ENCODE measurements at places on chromosomes 3 and 15. TPM values are rescaled to one million over a fixed set of nuclear protein-coding genes. Genes with fewer than 3 reads are reported as not detected.

GRCh38 chr3:186514296-186515002, 29.7 kb downstream of the CRYGS start:
- H3K4me1 ChIP-seq: peaks cover 34% of the 10 kb centered on the region
- H3K27ac ChIP-seq: no peak overlapping the region
- H3K4me3 ChIP-seq: no peak overlapping the region

- no peaks in the 10 kb centered on the region for H3K36me3 ChIP-seq
- H3K27ac ChIP-seq: no peak overlapping the region
- H3K4me1 ChIP-seq: no peaks in the 10 kb centered on the region
- DNase-seq: no peak
- no peak overlapping the region for H3K4me3 ChIP-seq
- H3K27me3 ChIP-seq: no peaks in the 10 kb centered on the region
Observed at GRCh38 chr3:63673111-63673510, 20.6 kb downstream of the SNTN start.

DNA sequence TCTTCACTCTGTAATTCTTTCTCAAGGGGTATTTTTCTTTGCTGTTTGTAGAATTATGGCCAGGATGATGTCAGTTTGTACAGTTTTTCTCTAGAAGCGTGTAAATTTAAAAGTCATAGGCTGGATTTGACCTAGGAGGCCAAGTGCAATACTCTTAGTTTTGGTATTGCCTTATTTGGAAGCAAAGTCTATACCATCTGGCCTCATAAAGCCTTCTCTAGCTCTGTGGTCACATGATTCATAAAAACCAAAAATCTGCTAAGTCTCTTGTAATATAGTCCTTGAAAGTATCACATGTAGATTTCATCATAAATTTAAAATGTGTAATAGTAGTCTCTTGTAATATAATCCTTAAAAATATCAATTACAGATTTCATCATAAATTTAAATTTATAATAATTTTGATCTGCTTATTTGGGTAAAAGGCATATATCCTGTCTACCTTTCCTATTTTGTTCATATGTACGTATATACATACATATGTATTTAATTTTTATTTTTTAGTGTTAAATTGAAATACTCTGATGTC, 25.6 kb downstream of the TEX9 start:
- no peaks in the 10 kb centered on the region for H3K27me3 ChIP-seq
- no peaks in the 10 kb centered on the region for H3K36me3 ChIP-seq
- no peak overlapping the region for H3K27ac ChIP-seq
- H3K4me3 ChIP-seq: no peak overlapping the region
- H3K4me1 ChIP-seq: no peaks in the 10 kb centered on the region

GRCh38 chr15:57290187-57290586, 86.1 kb upstream of the CGNL1 start:
- H3K4me1 ChIP-seq: no peaks in the 10 kb centered on the region
- H3K36me3 ChIP-seq: peaks cover 23% of the 10 kb centered on the region
- DNase-seq: no peak

- no peaks in the 10 kb centered on the region for H3K36me3 ChIP-seq
- no peak overlapping the region for H3K4me3 ChIP-seq
- no peak overlapping the region for H3K27ac ChIP-seq
- no peaks in the 10 kb centered on the region for H3K27me3 ChIP-seq
- H3K4me1 ChIP-seq: peaks cover 7% of the 10 kb centered on the region
- no peak for DNase-seq
Observed at GRCh38 chr3:187107989-187108388, 31.3 kb downstream of the RPL39L start.

DNA sequence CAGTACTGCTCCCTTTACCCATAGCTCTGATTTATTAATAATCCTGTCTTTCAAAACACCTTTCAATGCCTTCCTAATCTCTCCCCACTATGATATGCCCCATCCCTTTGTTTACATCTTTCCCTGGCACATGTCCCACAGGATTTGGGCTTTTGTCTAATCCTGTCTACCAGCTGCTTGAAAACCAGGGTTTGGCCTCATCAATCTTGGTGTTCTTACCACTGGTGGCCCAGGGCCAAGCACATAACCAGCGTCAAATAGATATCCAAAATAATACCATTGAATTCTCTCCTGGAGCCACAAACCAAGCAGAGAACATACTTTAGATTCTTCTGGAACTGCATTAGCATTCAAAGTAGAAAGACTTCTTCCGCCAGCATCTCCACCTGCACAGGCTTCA, 104.8 kb upstream of the PPP2R3A start:
- H3K36me3 ChIP-seq: no peaks in the 10 kb centered on the region
- no peak for DNase-seq
- no peak overlapping the region for H3K27ac ChIP-seq
- H3K4me3 ChIP-seq: no peak overlapping the region
- H3K4me1 ChIP-seq: no peaks in the 10 kb centered on the region
- H3K27me3 ChIP-seq: no peaks in the 10 kb centered on the region

- H3K36me3 ChIP-seq: peaks cover 35% of the 10 kb centered on the region
- peak overlapping the region; percentile 10 for H3K27ac ChIP-seq
- H3K4me3 ChIP-seq: peak overlapping the region; percentile 30
- no peak for DNase-seq
- peaks cover 54% of the 10 kb centered on the region for H3K4me1 ChIP-seq
Observed at GRCh38 chr15:76342058-76342381, 5.4 kb downstream of the ISL2 start.

DNA sequence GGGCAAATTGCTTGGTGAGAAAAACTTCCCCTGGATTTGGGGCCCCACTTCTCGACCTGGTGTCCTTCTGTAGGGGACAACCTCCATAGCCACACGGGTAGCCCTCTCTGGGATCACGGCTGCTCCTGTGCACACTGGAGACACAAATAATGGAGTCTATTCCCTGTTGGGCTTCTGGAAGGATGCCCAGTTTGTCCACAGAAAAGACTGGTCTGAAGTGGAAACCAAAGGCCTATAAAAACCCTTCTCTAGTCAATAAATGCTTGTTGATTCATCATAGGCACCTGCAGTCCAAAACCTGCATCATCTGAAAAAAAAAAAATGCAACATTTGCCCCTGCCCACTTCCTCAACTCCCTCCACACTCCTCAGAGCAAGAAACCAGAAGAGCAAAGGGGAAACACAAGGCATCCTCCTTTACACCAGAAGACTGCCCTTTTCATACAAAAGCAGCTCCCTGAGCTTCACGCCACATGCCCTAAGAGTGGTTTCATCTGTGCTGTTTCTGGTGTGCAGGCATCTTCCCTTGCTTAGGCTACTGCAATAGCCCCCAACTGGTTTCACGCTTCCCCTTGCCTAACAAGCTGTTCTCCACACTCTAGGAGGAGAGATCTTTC, 36.3 kb downstream of the SRGAP3 start:
- H3K27me3 ChIP-seq: peaks cover 4% of the 10 kb centered on the region
- no peaks in the 10 kb centered on the region for H3K36me3 ChIP-seq
- H3K4me1 ChIP-seq: no peaks in the 10 kb centered on the region
- H3K27ac ChIP-seq: no peak overlapping the region
- DNase-seq: no peak
- no peak overlapping the region for H3K4me3 ChIP-seq

- no peak overlapping the region for H3K4me3 ChIP-seq
- no peak for DNase-seq
- H3K4me1 ChIP-seq: peaks cover 35% of the 10 kb centered on the region
- H3K27ac ChIP-seq: no peak overlapping the region
- peaks cover 4% of the 10 kb centered on the region for H3K36me3 ChIP-seq
- H3K27me3 ChIP-seq: peaks cover 7% of the 10 kb centered on the region
Observed at GRCh38 chr15:39778021-39778420, 4.6 kb downstream of the FSIP1 start.

GRCh38 chr3:167187221-167187620, 192.9 kb downstream of the ZBBX start:
- H3K27ac ChIP-seq: no peak overlapping the region
- no peak for DNase-seq
- no peaks in the 10 kb centered on the region for H3K4me1 ChIP-seq
- no peak overlapping the region for H3K4me3 ChIP-seq
- H3K27me3 ChIP-seq: no peaks in the 10 kb centered on the region
- H3K36me3 ChIP-seq: no peaks in the 10 kb centered on the region

DNA sequence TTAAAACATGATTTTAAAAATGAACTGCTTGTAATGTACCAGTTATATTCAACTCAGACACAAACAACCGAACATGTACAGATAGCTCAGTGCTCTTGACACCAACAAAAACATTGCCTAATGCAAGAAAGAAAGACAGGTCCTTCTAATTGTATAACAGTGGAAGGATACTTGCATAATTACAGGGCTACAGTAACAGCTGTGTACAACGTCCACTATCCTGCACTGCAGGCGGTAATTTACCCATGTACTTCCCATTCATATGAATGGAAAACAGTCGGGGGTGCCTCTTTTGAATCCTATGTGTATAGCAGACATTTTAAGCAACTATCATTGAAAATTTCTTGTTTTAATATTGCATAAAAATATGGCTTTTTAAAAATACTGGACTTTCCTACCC, 41.1 kb upstream of the PLSCR5 start:
- no peak overlapping the region for H3K27ac ChIP-seq
- no peak for DNase-seq
- H3K4me1 ChIP-seq: no peaks in the 10 kb centered on the region
- no peaks in the 10 kb centered on the region for H3K36me3 ChIP-seq
- H3K4me3 ChIP-seq: no peak overlapping the region

- H3K36me3 ChIP-seq: peaks cover 57% of the 10 kb centered on the region
- H3K27ac ChIP-seq: no peak overlapping the region
- no peak overlapping the region for H3K4me3 ChIP-seq
- H3K4me1 ChIP-seq: no peaks in the 10 kb centered on the region
- DNase-seq: no peak
Observed at GRCh38 chr15:74027688-74028087, 33.2 kb downstream of the PML start.

- peaks cover 11% of the 10 kb centered on the region for H3K27me3 ChIP-seq
- H3K27ac ChIP-seq: no peak overlapping the region
- H3K4me3 ChIP-seq: no peak overlapping the region
- H3K4me1 ChIP-seq: peaks cover under 1% of the 10 kb centered on the region
- DNase-seq: no peak
Observed at GRCh38 chr15:92608866-92609700, 46.5 kb downstream of the FAM174B start.

- H3K4me3 ChIP-seq: no peak overlapping the region
- H3K27me3 ChIP-seq: no peaks in the 10 kb centered on the region
- no peaks in the 10 kb centered on the region for H3K36me3 ChIP-seq
- DNase-seq: no peak
Observed at GRCh38 chr3:117665296-117665695, 955.7 kb downstream of the TUSC7 start.

GRCh38 chr3:66363148-66363547, 137.7 kb downstream of the LRIG1 start:
- no peaks in the 10 kb centered on the region for H3K27me3 ChIP-seq
- H3K36me3 ChIP-seq: no peaks in the 10 kb centered on the region
- H3K4me1 ChIP-seq: peaks cover 2% of the 10 kb centered on the region
- no peak overlapping the region for H3K27ac ChIP-seq
- no peak for DNase-seq

DNA sequence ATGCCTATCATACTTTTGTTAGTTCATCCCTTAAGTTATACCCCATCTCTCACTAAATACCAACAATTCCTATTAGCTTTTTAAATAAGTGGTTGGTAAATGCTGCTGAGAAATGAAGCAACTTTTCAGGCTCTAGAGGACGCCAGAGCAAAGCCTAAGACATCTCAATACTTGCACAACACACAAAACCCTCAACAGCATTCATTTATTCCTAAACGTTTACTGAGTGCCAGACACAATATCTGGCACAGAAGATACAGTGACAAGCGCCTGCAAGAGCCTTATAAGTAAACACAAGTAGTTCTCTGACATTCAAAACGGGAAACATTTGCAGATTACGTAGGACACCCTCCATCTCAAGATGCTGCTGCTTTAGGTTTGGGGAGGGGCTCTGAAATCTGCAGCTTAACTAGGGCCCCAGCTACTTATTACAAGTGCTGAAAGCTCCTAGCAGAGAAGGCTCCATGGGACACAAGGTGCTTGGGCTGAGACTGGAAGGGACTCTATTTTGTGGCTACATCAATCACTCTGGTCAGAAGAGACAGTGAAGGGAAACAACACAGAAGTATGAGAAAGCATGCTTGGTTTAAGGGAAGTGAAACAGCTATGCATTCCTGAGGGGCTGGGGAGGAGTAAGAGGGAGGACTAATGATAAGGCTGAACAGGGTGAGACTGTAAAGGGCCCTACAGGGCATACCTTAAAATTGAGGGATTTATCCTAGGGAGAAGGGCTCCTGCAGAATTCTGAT, 311.3 kb downstream of the PLCL2 start:
- no peak for DNase-seq
- H3K4me3 ChIP-seq: no peak overlapping the region

- peaks cover 61% of the 10 kb centered on the region for H3K36me3 ChIP-seq
- peak overlapping the region; percentile 62 for H3K27ac ChIP-seq
- no peaks in the 10 kb centered on the region for H3K27me3 ChIP-seq
Observed at GRCh38 chr3:105834768-105835167, 34.0 kb downstream of the CBLB start.

DNA sequence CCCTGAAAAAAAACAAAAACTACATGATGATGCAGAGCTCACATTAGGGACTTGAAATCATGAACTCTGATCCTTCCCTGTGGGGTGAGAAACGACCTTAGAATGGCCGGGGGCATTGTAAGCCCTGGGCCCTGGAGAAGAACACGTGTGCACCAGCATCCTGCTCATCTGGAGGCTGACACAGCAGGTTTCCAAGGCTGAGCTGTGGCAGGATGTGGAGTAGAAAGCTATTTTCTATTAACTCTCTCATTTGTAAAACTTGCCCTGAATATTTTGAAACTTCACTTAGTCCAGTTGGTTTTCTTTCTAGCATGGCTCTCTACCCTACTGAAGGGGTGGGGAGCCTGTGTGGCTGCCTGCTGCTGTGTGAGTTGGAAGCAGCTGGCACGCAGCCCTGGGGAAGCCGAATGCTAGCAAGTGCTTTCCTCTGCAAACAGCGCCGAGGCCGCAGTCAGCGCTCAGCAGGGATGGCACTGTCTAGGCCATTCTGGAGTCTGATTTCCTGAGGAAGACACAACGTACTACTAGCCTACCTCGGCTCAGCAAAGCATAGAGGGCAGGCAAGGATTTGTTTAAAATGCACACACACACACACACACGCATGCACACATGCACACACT, 58.0 kb downstream of the GABRG3 start:
- no peak overlapping the region for H3K4me3 ChIP-seq
- H3K4me1 ChIP-seq: no peaks in the 10 kb centered on the region
- DNase-seq: no peak
- no peaks in the 10 kb centered on the region for H3K36me3 ChIP-seq

ACKR4 gene
- total RNA-seq: not detected

DIS3L gene
- 24.9 TPM for total RNA-seq

EPHA3 gene
- total RNA-seq: 0.05 TPM

PP2D1 gene
- total RNA-seq: not detected

ALDH1L1 gene
- total RNA-seq: not detected

KCNMB2 gene
- total RNA-seq: not detected

GOLGA6L4 gene
- total RNA-seq: 1.7 TPM

CRABP1 gene
- not detected for total RNA-seq

TTLL13 gene
- total RNA-seq: 0.58 TPM

GOLGA6B gene
- not detected for total RNA-seq

C2CD4B gene
- total RNA-seq: 0.40 TPM

CAMK2N2 gene
- not detected for total RNA-seq

PLCB2 gene
- 140 TPM for total RNA-seq

ABCC5 gene
- 25.3 TPM for total RNA-seq
